Esophagus squamous epithelium (tissue), 5 donors: ENCODE measurements at places on chromosomes 13 and 19. TPM values are rescaled to one million over a fixed set of nuclear protein-coding genes. Genes with fewer than 3 reads are reported as not detected.

DNA sequence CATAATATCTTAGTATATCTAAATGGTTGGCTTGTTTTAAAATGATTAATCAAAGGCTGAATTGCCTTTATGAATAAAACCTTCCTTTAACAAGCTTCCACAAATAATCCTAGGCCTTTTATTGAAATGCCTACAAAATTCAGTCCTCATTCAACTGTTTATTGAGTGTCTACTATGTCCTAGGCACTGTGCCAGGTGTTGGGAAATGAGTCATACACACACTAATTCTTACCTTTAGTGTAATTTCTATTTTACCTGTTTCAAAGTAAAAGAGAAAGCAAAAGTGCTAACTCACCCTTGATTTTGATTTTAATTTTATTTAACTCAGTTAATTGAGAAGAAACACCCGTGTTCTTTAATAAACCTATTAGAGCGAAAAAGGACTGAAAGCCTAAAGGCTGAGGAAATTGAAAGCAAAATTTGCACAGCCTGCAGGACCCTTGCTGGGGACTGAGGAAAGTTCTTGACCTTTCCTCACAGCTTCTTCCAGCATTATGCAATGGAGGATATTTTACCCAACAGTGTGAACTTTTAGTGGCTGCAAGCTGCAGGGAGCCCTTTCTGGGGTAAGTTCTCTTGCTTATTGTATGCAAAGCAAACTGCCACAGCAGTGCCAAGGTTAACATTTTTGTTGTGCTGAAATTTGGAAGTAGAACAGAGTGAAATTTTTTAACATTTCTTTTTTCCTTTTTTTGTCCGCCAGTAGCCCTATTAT is 83.1 kb downstream of the B3GLCT start:
- H3K4me3 ChIP-seq: no peak overlapping the region
- H3K27me3 ChIP-seq: no peaks in the 10 kb centered on the region
- H3K4me1 ChIP-seq: no peaks in the 10 kb centered on the region

ZNF578 gene
- not detected for total RNA-seq

GRCh38 chr19:18848878-18849661 is 17.3 kb downstream of the UPF1 start:
- no peak for DNase-seq
- H3K4me1 ChIP-seq: peaks cover 74% of the 10 kb centered on the region
- peaks cover 14% of the 10 kb centered on the region for H3K36me3 ChIP-seq
- H3K27me3 ChIP-seq: no peaks in the 10 kb centered on the region
- peak overlapping the region; percentile 78 for H3K27ac ChIP-seq

GRCh38 chr19:30362156-30362754 is 9.9 kb upstream of the ZNF536 start:
- no peaks in the 10 kb centered on the region for H3K4me1 ChIP-seq
- no peak for DNase-seq
- no peaks in the 10 kb centered on the region for H3K36me3 ChIP-seq
- H3K27ac ChIP-seq: no peak overlapping the region
- no peak overlapping the region for H3K4me3 ChIP-seq
- H3K27me3 ChIP-seq: no peaks in the 10 kb centered on the region

- no peak overlapping the region for H3K4me3 ChIP-seq
- no peak for DNase-seq
- H3K4me1 ChIP-seq: no peaks in the 10 kb centered on the region
These were observed 45.6 kb downstream of the ZNF283 start for GRCh38 chr19:43872547-43873336.

PLIN3 gene
- total RNA-seq: 142 TPM

DNA sequence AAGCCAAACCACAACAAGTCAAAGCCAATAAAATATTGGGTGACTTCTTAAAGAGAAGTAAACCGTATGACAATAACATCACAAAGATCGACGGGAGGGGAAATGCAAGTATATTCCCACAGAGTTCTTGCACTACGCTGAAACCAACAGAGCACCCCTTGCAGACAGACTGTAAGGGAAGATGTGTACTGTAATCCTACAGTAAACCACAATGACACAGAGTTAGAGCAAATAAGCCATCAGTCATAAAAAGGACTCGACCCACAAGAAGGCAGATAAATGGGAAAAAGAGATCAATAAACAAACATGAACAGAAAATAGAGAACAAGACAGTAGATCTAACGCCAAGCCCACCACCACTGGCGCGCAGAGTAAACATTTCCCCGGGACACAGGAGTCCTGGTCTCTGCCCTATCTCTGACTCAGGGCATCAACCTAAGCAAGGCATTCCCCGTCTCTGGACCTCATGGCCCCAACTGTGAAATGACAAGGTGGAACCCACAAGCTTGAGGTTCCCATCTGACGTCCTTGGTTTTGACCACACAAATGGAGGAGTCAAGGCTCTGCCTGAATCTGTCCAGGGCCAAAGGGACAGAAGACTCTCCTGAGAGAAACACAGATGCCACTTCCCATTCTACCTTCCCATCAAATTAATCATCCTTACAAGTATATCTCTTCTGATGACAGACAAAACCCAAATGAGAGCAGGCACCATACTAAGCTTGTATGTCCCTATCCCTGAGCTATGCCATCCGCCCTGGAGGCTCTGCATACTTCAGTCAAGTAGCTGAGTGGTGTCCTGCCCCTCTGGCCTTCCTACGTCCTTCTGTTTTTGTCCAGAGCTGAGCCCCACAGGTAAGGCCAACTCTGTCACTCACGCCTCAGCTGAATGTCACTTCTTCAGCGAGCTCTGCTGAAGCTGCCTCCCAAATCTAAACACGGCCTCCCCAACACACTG is 15.0 kb downstream of the SAFB2 start:
- H3K36me3 ChIP-seq: peaks cover 30% of the 10 kb centered on the region
- H3K27ac ChIP-seq: no peak overlapping the region

DNA sequence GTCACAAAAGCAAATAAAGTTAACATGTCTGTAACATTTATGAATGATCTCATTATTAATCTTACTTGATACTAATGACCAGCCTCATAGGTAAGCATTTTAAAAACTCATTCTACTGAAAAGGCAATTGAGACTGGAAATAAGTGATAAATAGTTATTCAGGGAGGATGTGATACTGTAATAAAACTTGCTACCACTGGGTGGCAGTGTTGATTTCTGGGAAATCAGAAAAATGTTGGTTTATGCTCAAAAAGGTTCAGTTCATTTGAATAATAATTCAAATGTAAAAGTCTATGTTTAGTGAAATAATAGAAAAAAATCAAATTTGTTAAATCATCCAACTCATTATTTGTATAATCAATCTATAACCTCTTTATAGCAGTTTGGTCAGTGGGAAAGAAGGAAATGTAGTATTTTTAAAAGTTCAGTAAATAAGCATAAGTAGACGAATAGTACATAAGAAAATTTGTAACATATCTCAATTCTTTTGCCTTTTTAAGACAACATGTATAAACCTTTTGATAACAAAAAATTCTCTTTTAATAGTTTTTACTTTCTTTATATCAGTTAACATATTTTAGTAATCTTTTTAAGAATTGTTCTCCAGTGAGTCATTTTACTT is 9.6 kb downstream of the ABHD13 start:
- no peak overlapping the region for H3K4me3 ChIP-seq
- peaks cover 4% of the 10 kb centered on the region for H3K4me1 ChIP-seq
- no peaks in the 10 kb centered on the region for H3K27me3 ChIP-seq
- DNase-seq: no peak
- no peak overlapping the region for H3K27ac ChIP-seq

DNA sequence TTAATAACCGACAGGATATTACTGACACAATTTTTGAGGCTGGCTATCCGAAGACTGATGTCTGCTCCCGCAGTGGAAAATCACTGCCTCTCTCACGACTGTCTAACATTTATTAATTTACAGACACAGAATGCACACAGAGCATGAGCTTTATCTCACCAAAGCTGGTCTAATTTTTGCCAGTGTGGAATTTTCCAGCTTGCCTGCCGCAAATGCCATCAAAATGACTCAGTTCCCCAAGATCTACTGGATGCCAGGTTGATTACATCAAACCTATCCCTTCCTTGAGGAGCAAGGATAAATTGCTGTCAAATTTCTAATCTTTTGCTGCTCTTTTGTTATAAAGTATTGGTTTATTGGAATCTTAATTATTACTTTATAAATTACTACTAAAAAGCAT is 1775.1 kb upstream of the PCDH20 start:
- H3K4me1 ChIP-seq: no peaks in the 10 kb centered on the region
- DNase-seq: no peak
- H3K36me3 ChIP-seq: no peaks in the 10 kb centered on the region

GRCh38 chr13:96020931-96021330 is 32.3 kb downstream of the UGGT2 start:
- H3K27me3 ChIP-seq: no peaks in the 10 kb centered on the region
- peaks cover 13% of the 10 kb centered on the region for H3K4me1 ChIP-seq
- no peak for DNase-seq
- H3K4me3 ChIP-seq: no peak overlapping the region

KIR2DL1 gene
- total RNA-seq: not detected

LHB gene
- total RNA-seq: not detected

- H3K4me3 ChIP-seq: peak overlapping the region; percentile 53
- peak overlapping the region; percentile 79 for H3K27ac ChIP-seq
- H3K4me1 ChIP-seq: peaks cover 27% of the 10 kb centered on the region
- no peak for DNase-seq
These were observed 21.6 kb downstream of the VASP start for GRCh38 chr19:45528744-45529419.

- H3K36me3 ChIP-seq: no peaks in the 10 kb centered on the region
- H3K4me1 ChIP-seq: no peaks in the 10 kb centered on the region
- no peak overlapping the region for H3K27ac ChIP-seq
- no peaks in the 10 kb centered on the region for H3K27me3 ChIP-seq
- DNase-seq: no peak
These were observed 3.7 kb upstream of the HSH2D start for GRCh38 chr19:16139752-16140151.

SYT5 gene
- 0.22 TPM for total RNA-seq

- H3K4me3 ChIP-seq: no peak overlapping the region
- H3K36me3 ChIP-seq: no peaks in the 10 kb centered on the region
- no peak for DNase-seq
- peaks cover 50% of the 10 kb centered on the region for H3K4me1 ChIP-seq
- peaks cover 38% of the 10 kb centered on the region for H3K27me3 ChIP-seq
- H3K27ac ChIP-seq: no peak overlapping the region
These were observed 1.7 kb downstream of the ANO8 start for GRCh38 chr19:17332677-17333581.
